Stimulated activated CD4-positive, alpha-beta T cell treated with anti-CD3 and anti-CD28 coated beads, Interleukin-4, amount 100 ng/mL, for 1 hour (primary cell): ENCODE measurements at places on chromosomes 3 and 15.

GRCh38 chr3:8724108-8724752 lies 9.4 kb upstream of the CAV3 start:
- no peak for DNase-seq

DNA sequence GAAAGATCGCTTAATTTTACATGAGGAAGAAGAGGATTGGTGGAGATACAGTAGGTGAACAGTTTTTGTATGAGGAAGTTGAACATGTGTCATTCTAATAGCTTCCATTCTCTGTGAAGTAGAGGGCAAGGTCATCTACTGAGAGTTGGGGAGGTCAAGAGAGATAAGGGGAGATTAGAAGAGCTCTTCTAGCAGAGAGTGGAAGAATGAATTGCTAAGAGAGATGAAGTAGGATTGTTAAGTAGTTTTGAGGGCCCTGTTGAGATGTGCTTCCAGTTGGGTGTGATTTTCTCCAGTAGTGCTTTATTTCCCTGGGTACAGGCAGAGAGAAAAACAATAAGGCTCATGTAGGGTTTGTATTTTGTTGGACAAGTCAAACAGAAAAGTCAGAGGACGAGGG lies 5.2 kb downstream of the OPA1 start:
- DNase-seq, result no peak

- no peak for DNase-seq
Measured at GRCh38 chr15:69476704-69477473, 24.3 kb downstream of the RPLP1 start.

- DNase-seq, result no peak
Measured at GRCh38 chr15:94230431-94230882, 904 bp upstream of the MCTP2 start.

GRCh38 chr3:129988429-129988828 lies 13.9 kb downstream of the TRH start:
- no peak for DNase-seq

DNA sequence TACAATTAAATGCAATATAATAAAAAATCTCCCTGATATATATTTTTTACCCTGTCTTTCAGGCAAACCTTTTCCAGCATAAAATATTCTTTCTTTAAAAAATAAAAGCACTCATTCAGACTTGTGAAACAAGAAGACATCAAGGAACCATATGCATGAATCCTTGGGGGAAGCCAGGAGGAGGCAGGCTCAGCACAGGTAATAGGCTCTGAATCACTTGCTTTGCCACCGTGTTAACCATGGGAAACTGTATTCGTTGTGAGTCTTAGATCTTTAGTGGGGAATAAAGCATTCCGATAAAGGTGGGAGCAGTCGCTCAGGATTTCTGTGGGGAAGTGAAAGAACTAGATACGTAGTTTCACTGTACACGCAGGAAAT lies 42.4 kb downstream of the FBN1 start:
- DNase-seq, result no peak

GRCh38 chr3:17120115-17120514 lies 235.4 kb downstream of the PLCL2 start:
- DNase-seq, result no peak

DNA sequence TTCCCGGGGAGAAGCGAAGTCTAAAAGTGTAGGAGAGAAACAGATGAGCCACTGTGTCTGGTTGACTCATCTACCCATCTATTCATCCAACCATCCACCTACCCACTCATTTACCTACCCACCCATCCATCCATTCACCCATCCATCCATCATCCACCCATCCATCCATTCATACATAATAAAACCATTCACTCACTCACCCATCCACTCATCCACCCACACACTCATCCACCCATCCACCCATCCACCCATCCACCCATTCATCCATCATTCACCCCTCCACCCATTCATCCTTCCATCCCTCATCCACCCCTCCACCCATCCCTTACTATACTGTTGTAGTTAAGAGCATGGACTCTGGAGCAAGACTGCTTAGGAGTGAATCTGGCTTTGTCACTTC lies 136.4 kb upstream of the ATP2B2 start:
- DNase-seq, result no peak

GRCh38 chr15:60152386-60152785 lies 148.3 kb downstream of the FOXB1 start:
- no peak for DNase-seq

GRCh38 chr3:134239538-134239937 lies 11.1 kb downstream of the RYK start:
- DNase-seq, result no peak

DNA sequence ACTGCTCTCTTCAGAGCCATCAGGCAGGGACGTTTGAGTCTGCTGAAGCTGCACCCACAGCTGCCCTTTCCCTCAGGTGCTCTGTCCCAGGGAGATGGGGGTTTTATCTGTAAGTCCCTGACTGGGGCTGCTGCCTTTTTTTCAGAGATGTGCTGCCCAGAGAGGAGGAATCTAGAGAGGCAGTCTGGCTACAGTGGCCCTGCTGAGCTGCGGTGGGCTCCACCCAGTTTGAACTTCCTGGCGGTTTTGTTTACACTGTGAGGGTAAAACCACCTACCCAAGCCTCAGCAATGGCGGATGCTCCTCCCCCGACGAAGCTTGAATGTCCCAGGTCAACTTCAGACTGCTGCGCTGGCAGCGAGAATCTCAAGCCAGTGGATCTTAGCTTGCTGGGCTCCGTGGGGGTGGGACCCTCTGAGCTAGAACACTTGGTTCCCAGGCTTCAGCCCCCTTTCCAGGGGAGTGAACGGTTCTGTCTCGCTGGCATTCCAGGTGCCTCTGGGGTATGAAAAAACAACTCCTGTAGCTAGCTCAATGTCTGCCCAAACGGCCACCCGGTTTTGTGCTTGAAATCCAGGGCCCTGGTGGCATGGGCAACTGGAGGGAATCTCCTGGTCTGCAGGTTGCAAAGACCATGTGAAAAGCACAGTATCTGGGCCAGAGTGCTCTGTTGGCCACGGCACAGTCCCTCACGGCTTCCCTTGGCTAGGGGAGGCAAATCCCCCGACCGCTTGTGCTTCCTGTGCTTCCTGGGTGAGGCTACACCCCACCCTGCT lies 21.1 kb upstream of the ST6GAL1 start:
- DNase-seq, result peak; percentile 61

GRCh38 chr3:193875601-193876321 lies 260.2 kb upstream of the HES1 start:
- DNase-seq, result no peak

GRCh38 chr3:172541945-172542488 lies 18.8 kb upstream of the TNFSF10 start:
- DNase-seq, result no peak

DNA sequence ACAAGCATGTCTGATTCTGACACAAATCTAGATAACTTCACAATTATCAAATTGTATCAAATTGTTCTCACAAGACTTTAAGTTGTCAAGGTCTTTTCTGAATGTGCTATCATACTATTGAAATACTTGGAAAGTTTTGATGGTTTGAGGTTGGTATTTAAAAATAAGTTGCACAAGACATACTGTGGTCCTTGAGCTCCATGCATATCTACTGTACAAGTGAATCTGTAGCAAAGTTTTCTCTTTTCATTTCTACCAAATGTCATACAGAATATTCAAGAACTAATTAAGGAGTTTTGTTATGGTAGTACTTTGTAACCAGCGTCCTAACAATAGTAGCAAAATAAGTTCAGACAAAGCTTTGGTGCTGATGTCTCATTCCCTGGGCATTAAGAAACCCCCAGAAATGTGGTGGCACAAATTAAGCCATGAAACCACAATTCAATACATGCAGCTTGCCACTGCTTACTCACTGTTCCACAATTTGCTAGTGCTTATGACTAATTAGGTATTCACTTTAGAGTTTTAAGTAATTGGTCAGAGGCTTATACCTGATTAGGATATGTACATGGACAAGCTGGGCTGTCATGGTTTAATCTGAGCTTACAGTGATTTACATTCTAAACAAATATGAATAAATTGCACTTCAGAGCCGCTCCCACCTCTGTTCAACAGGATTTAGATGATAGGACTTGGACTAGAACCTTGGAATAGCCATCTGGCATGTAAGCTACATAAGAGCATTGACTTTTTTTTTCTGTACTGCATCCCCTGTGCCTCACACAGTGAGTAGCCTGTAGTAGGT lies 8.8 kb downstream of the TBC1D23 start:
- DNase-seq, result no peak

DNA sequence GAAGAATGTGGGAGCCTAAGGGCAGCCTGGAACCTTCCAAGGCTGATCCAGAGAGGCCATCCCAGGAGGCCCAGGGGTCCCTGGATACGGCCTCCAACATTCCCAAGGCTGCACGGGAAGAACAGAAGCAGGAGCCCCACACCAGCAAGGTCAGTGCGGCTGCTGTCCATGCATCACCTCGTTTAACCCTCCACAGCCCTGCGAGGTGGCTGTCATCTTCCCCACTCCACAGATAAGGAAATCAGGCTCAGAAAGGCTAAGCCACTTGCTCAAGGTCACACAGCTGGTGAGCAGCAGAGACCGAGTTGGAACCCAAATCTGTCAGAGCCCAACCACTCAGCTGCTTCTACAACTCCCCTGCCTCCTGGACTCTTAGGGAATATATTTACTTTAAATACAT lies 21.6 kb downstream of the SEMA7A start:
- no peak for DNase-seq

GRCh38 chr3:106466881-106467280 lies 598.1 kb upstream of the CBLB start:
- no peak for DNase-seq

GRCh38 chr3:19427422-19428149 lies 279.3 kb downstream of the KCNH8 start:
- no peak for DNase-seq

DNA sequence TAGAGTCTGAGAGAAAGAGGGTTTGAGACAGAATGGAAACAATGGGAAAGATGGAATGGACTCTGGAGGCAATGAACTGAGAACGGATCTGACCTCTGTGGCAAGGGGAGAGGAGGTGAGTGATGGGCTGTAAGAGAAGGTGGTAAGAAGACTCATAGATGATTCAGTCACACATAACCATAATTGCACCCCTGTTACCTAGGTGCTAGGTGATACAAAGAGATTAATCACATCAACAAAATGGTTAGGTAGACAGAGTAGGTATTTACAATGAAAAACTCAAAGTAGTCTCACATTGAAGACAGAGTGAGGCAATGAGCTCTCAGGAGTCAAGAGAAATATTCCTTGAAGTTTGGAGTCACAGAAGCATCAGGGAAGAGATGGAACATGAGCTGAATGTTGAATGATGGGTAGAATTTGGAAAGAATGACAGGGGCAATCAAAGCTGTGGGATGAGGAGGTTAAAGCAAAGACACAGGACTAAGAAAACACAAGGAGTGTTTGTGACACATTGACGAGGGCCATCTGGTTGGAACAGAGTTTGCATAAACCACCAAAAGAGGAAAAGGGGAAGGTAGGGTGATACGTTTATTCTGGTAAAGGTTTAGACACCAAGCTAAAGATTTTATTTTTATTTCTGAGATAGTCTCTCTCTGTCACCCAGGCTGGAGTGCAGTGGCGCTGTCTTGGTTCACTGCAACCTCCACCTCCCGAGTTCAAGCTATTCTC lies 32.7 kb downstream of the MME start:
- no peak for DNase-seq

- no peak for DNase-seq
Measured at GRCh38 chr15:69078638-69079037, 64.1 kb downstream of the NOX5 start.

DNA sequence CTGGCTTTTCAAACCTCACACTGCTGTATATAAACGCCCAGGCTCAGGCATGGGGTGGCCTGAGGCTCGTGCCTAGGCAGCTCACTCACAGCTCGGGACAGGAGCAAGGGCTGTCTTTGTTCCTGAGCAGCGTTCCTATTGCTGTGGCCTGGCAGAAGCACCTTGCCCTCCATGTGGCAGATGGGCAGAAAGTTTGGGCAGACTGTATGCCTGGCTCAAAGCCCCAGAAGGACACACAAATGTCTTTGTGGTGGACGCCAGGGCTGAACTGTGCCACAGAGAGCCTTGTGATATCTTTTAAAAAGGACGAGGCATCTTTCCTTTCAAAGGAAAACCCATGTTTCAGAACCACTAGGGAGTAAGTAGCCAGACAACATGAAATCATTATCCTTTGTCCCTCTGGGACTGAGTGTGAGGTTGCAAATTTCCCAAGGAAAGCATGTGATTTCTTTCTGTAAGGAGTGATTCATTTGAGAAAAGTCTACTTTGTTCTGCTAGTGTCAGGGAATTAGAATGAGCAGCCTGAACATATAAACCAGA lies 29.3 kb upstream of the UBE2E1 start:
- DNase-seq, result no peak

GRCh38 chr3:186280737-186281136 lies 81.3 kb downstream of the DGKG start:
- no peak for DNase-seq

- DNase-seq, result peak; percentile 16
Measured at GRCh38 chr3:13282358-13282985, 137.7 kb downstream of the NUP210 start.

GRCh38 chr3:53026382-53027162 lies 19.3 kb downstream of the SFMBT1 start:
- DNase-seq, result no peak

- DNase-seq, result no peak
Measured at GRCh38 chr3:38114875-38115644, 21.9 kb downstream of the ACAA1 start.
